RWPE2 (cell line): ENCODE measurements at places on chromosomes 5 and 9.

DNA sequence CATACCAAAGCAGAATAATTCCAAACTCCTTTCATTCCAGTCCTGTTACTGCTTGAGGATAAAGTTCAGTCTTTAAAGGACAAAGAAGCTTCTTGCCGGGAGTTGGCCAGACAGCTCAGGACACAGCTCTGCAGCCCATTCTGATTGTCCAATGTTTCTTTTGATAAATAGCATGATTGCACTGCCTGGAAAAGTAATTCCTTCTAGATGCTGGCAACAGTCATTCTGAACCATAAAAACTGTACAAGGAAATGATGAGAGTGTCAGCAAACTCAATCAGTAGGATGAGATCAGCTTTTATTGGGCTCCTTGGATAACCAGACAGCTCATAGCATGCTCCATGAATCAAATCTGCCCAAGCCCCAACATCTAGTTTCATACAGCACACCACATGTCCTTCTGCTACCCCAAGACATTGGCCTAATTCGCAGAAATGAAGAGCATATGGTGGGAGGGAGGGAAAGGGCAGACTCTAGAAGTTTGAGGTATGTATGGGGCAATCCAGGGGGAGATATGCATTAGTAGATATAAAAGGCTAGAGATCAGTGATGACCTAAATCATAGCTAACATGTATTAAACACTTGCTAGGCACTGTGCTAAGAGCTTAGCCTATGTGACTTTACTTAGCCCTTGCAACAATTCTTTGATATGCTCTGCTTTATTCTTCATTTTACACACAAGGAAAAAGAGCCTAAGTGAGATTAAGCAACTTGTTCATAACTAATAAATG lies 219.9 kb upstream of the NREP start:
- no peak overlapping the region for H3K4me3 ChIP-seq
- H3K27me3 ChIP-seq: no peaks in the 10 kb centered on the region
- no peaks in the 10 kb centered on the region for H3K4me1 ChIP-seq
- no peak for DNase-seq
- H3K27ac ChIP-seq: no peak overlapping the region
- no peaks in the 10 kb centered on the region for H3K36me3 ChIP-seq

DNA sequence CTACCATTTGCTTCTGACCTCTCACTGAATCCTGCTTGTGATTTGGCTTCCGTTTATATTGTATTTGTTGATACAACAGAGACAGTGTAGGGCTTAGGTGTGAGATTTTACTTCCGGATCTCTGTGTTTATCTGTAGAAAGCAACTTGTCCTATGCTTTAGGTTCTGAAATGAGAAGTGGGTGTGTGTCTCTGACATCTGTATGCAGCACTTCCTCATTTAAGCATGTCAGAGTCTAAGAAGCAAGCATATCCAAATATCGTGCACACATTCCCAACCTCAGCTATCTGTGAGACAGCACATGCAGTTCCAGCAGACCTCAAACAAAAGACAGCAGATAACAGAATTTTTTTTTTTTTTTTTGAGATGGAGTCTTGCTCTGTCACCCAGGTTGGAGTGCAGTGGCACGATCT lies 16.3 kb downstream of the KLF9 start:
- no peaks in the 10 kb centered on the region for H3K27me3 ChIP-seq
- no peak overlapping the region for H3K4me3 ChIP-seq
- H3K27ac ChIP-seq: no peak overlapping the region
- H3K4me1 ChIP-seq: peaks cover 2% of the 10 kb centered on the region
- H3K36me3 ChIP-seq: 0 out of 2 replicates have a peak, but pooled peaks cover 5% of the 10 kb centered on the region
- DNase-seq: no peak

- H3K36me3 ChIP-seq: no peaks in the 10 kb centered on the region
- no peak overlapping the region for H3K27ac ChIP-seq
- no peak for DNase-seq
- H3K4me1 ChIP-seq: peaks cover 6% of the 10 kb centered on the region
- H3K27me3 ChIP-seq: no peaks in the 10 kb centered on the region
Measured at GRCh38 chr9:98500337-98500919, 208.3 kb downstream of the GABBR2 start.

DNA sequence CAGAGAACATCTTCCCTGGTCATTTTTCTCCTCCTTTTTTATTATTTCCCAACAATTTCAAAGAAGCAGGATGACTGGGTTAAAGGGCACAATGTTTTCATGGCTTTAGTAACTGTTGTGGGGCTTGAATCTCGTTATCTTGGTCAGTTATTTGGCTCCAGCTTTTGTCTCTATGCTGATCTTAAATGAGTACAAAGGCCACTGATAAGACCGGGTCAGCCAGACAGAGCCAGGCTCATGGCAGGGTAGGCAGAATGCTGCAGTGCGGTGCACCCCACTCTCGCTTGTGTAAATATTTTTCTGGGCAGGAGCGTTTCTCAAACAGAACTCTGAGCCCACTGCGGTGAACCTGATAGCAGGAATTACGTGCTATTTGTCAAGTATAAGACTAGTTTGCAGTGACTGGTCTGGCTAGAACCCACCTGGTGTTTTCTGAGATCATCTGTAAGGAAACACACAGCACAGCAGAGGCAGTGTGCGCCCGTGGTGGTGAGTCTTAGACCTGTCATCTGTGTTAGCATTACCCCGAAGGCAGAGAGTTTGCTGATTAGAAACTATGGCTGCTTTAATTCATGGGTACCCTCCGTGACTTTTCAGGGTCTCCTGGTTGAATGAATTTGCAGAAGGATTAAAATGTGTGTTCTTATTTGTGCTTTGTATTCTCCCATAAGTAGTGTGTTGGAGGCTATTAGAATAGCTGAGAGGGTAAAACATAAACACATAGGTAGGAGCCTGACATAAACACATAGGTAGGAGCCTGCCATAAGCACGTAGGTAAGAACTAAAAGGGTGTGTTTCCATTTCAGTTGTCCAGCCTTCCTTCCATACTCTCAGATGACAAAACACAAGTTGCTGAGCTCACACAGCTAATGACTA lies 158.6 kb upstream of the DMRT1 start:
- peak overlapping the region; percentile 99 for H3K27ac ChIP-seq
- no peaks in the 10 kb centered on the region for H3K27me3 ChIP-seq
- H3K4me1 ChIP-seq: peaks cover 42% of the 10 kb centered on the region
- H3K36me3 ChIP-seq: peaks cover 4% of the 10 kb centered on the region; the same call in 1 of the 2 replicates

DNA sequence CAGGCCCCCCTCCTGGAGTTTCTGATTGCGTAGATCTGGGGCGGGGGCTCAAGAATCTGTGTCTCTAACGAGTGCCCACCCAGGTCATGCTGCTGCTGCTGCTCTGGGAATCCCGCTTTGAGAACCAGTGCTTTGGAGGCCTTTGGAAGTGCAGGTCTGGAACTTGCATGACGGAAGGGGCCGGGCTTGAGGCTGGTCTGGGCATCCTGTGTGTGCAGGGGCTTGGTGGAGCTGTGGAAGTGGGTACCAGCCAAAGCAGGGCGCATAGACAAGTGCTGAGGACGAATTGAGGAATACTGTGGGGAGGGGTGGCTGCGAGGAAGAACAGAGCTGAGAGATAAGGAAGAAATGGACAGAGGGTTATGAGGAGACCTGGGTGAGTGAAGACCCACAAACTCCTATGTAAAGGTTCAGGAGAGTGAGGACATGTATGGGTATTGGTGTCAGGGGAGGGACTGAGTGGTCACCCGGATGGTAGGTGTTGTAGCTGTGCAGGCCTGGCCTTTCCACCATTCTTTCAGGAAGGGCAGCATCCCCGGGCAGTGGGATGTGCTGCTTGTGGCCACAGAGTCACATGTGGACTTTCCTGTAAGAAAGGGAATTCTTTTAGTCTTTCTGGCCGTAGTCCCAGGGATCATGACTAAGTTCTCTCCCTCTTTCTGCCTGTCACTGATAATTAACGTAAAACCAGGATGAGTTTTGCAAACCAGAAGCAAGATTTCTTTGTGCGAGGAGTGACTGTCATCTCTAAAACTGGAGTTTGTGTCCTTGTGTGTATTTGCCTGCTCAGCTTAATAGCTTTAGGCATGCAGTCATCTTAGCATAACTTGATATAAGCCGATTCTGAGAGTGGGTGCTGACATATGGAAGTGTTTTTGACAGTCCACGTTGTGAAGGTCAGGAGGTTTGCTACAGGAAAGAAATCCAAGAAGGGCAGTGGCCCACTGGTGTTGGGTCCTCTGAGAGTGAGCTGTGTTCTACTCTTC lies 43.3 kb upstream of the TJP2 start:
- peaks cover 37% of the 10 kb centered on the region for H3K4me1 ChIP-seq
- no peak for DNase-seq
- H3K4me3 ChIP-seq: no peak overlapping the region
- peak overlapping the region; percentile 89 for H3K27ac ChIP-seq
- H3K36me3 ChIP-seq: peaks cover 6% of the 10 kb centered on the region

DNA sequence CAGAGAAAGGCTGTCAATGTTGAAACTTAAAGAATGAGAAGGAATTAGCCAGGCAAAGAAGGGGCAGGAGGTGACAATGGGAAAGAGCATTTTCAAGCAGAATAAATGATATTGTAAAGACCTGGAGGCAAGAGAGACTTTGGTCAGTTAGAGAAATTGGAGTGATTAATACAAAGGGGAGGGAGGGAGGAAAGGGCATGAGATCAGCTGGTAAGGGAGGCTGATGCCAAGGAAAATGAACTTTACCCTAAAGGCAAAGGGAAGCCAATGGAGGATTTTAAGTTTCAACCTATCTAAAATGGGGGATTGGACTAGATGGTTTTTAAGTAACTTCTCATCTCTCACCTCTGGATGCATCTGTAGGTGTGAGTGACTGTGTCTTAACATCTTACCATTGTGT lies 23.3 kb downstream of the C5 start:
- H3K4me1 ChIP-seq: no peaks in the 10 kb centered on the region
- H3K4me3 ChIP-seq: no peak overlapping the region
- H3K27me3 ChIP-seq: no peaks in the 10 kb centered on the region
- DNase-seq: no peak
- H3K27ac ChIP-seq: no peak overlapping the region
- no peaks in the 10 kb centered on the region for H3K36me3 ChIP-seq
